ENCODE measurements at places on chromosomes 2 and 18.

GRCh38 chr2:56082665-56083064 lies 101.1 kb upstream of the CCDC85A start:
- no peak for DNase-seq

- no peak for DNase-seq
Observed at GRCh38 chr2:197124639-197125390, 185.8 kb downstream of the ANKRD44 start.

DNA sequence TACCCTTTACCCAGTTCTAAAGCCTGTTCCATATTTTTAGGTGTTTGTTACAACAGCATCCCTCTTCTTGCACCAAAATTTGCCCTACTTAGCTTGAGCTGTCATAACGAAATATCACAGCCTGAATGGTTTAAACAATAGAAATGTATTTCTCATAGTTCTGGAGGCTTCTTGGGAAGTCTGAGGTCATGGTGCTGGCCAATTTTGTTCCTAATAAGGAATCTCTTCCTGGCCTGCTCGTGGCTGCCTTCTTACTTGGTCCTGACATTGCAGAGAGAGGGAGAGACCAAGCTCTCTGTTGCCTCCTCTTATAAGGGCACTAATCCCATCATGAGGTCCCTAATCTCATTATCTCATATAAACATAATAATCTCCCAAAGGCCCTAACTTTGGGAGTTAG lies 267.8 kb downstream of the PID1 start:
- no peak for DNase-seq

DNA sequence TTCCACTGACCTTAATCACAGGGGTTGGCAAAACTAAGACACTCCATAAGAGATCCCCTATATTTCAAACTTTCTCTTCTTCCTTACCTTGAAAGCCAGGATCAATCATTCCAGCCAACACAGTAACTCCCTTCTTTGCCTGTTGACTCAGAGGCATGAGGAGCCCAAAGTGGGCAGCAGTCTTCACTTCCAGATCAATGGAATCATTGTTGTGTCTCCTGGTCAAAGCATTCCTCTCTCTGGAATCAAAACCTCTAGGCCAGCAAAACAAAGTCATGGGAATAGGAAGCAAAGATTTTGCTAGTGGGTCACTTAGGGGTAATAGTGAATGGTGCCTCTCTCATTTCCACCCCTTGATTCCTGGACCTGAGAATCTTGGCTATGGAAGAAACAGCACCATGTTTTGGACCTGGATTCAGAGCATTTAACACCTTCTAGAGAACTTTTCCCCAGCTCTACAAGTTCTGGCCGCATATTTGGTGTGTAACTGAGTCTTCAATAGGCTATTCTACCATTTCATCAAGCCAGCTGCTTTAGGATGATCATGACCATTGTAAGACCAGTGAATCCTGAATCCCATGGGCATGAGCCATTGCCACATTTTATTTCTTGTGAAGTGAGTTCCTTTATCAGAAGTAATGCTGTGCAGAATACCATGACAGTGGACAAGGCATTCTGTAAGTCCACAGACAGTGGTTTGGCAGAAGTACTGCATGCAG lies 65.7 kb upstream of the SERPINE2 start:
- no peak for DNase-seq

- DNase-seq, result no peak
Observed at GRCh38 chr2:207796585-207797350, 27.1 kb upstream of the FZD5 start.

GRCh38 chr2:79824086-79824786 lies 311.4 kb downstream of the CTNNA2 start:
- DNase-seq, result no peak

Data from activated naive CD8-positive, alpha-beta T cell treated with anti-CD3 and anti-CD28 coated beads for 36 hours (primary cell).